ENCODE measurements at places on chromosomes 1 and 21.

- no peak for DNase-seq
These were observed 38.7 kb upstream of the TTC34 start for GRCh38 chr1:2840036-2840809.

GRCh38 chr1:161772397-161772796 is 6.3 kb downstream of the ATF6 start:
- no peak for DNase-seq

- DNase-seq: no peak
These were observed 67.6 kb upstream of the SLC25A33 start for GRCh38 chr1:9471679-9472078.

GRCh38 chr1:59687081-59687480 is 127.7 kb upstream of the HOOK1 start:
- DNase-seq: peak; percentile 98

GRCh38 chr1:82962658-82963057 is 1036.3 kb downstream of the TTLL7 start:
- no peak for DNase-seq

- peak; percentile 20 for DNase-seq
These were observed 33.3 kb downstream of the EIF2D start for GRCh38 chr1:206578978-206579374.

GRCh38 chr1:93686504-93687250 is 5.0 kb upstream of the BCAR3 start:
- no peak for DNase-seq

DNA sequence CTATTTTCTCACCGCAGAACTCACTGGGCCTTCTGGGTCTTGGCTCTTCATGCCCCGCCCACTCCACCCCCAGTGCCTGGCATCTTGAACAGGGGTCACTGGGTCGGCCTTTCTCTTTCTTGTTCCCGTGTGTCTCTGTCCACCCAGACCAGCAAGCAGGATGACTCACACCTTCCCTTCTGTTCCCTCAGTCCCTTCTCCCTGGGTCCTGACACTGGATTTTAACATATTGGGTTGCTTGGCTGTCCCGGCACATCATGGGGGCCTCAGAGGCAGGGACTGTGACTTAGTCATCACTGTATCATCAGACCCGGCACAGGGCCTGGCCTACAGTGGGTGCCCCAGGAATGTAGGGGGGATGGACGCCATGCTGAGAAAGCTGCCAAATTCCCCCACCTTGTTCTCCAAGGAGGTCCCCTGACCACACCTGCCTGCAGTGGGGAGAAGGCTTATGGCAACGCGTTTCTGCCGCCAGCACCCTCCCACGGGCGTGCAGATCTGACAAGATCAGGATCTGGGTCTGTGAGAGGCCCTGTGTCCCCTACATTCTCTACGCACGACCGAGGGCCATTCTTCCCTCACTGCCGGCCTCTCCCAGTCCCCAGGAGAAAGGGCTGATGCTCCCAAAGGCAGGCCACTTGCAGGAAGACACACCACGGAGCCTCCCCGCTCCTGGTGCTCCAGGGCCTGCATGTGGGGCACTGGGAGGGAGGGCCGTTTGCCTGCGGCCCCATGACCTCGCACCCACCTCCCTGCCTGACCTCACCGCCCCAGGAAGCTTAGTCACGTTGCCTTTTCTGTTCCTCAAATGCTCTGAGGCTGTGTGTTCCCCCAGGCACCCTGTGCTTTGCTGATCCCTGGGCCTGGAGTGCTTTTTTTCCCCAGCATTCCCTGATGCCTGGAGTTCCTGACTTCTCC is 157.2 kb upstream of the TMEM51 start:
- DNase-seq: no peak

- DNase-seq: no peak
These were observed 81.5 kb upstream of the LRIF1 start for GRCh38 chr1:111045033-111045722.

DNA sequence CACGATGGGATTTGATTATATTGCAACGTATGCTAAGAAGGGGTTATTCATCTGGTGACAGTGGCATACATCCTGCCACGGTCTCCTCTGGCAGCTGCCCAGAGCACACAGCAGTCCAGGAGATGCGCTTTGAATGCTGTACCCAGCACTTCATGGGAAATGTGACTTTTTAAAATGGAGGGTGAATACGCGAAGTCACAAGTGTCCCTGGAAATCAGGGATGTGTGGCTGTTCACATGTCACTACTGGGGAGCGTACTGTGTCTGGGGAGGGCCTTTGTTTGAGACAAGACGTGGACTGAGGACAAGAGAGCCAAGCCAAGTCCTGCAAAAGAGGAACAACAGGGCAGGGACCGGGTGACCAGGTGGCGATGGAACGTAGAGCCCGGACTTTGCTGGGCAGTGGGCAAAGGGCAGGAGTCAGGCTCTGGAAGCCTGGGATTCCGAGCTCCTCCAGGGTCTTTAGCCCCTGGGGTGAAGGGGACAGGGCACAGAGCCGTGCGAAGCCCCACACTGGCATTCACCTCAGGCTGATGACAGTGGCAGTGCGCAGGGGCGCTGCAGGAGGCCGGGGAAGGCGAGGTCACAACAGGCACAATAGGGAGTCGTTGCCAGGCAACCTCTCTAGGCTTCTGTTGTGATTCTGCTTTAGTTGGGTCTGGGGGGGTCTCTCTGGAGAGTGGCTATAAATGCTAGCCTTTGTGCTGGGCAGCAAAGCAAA is 11.4 kb upstream of the ZBTB21 start:
- DNase-seq: no peak

GRCh38 chr1:39657923-39658485 is 13.9 kb downstream of the NT5C1A start:
- peak; percentile 21 for DNase-seq

DNA sequence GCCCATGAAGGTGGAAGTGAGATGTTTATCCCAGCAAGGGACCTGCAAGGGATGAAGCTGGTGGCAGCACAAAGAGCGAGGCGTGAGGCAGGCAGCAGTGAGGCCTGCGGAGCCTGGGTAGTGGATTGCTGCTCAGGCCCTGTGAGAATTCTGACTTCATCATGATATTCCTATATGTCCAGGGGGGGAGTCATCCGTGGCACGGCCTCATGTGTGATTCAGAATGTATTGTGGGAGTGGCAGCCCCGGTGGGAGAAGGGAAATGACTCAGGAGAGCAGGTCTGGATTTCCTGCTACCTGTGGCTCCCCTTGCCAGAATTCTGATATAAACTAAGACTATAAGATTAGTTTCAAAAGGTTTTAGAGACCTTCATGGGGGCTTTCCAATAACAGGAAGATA is 240.9 kb downstream of the CAMTA1 start:
- no peak for DNase-seq

Data from NCI-H2171 treated with DMSO at 0.1 percent for 48 hours (cell line).